ENCODE measurements at places on chromosomes 13 and 19.

- no peak for DNase-seq
These were observed 115.3 kb downstream of the NALCN start for GRCh38 chr13:101301053-101301452.

DNA sequence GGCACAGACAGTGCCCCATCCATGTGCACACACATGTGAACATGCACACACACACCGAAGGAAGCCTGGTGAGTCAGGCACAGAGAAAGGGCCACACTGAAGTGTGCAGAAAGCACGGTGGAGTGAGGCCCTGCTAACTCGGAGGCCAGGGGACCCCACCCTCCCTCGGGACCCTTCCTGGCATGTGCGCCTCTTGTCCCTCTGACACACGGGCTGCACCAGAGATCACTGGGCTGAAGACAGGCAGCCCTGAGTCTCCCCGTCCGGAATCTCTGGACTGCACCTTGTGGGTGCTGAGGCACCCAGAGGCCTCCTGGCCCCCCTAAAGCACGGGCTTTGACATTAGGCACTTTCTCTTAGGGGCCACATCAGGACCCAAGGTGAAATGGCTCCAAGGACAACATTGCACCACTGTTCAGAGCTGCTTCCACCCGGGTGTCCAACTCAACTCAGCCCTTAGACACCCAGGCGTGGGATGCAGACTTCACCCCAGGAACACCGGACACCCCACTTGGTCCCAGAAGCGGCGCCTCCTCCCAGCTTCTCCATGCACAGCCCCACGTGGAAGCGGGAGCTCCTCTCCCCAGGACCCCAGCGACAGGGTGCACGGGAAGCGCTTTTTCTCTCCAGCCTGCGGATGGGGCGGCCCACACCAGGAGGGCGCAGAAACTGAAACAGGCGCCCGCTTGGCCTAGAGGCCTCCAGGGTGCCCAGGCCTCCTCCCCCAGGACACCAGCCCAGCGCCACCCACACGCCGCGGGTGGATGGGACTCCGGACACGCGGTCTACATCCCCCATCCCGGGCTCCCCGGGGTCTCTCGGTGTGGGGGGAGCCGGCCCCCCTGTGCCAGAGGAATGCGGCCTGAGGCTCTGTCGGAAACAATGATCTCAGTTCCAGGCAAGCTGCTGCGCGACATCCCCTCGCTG is 90.2 kb downstream of the SPACA7 start:
- no peak for DNase-seq

GRCh38 chr19:32181216-32181920 is 164.0 kb upstream of the ZNF507 start:
- no peak for DNase-seq

GRCh38 chr13:46297361-46297811 is 85.7 kb downstream of the LRRC63 start:
- DNase-seq, result no peak

DNA sequence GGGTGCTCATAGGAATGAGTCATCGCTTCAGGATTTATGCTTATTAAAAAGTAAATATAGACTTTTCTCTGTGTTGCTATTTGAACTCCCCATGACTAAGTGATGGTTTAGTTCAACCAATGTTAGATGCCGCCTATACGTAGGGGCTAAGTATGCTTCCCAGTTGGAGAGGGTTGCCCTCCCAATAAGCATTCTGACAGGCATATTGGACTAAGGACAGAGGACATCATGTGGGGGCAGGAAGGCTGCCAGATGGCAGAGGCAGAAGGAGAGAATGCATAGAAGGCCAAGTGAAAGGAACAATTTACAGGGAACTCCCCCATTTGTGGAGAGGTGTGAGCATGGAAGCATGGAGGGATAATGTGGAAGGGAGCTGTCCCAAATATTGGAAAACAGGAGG is 318.4 kb upstream of the OBI1 start:
- DNase-seq, result no peak

- DNase-seq, result no peak
These were observed 12.0 kb upstream of the KBTBD6 start for GRCh38 chr13:41144576-41144975.

GRCh38 chr13:19182536-19182935 is 912 bp upstream of the TUBA3C start:
- no peak for DNase-seq

DNA sequence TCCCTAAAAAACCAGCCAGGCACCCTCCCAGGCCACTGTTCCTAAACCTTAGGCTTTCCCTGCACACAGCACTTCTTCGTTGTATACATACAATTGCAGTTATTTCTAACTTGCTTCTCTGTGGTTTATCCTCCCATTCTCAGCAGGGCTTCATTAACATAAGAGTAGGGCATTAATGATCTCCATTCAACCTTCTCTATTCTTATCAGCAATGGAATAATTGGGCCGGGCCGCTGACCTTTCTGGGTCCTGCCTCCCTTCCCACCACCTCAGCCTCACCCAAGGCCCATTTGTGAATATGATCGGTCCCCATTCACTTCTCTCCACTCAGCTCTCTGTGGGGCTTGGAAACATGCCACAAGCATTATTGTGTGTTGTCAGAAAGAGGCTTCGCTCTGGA is 184.2 kb downstream of the SUCLA2 start:
- no peak for DNase-seq

GRCh38 chr13:87398047-87398446 is 273.1 kb upstream of the SLITRK5 start:
- DNase-seq, result no peak

DNA sequence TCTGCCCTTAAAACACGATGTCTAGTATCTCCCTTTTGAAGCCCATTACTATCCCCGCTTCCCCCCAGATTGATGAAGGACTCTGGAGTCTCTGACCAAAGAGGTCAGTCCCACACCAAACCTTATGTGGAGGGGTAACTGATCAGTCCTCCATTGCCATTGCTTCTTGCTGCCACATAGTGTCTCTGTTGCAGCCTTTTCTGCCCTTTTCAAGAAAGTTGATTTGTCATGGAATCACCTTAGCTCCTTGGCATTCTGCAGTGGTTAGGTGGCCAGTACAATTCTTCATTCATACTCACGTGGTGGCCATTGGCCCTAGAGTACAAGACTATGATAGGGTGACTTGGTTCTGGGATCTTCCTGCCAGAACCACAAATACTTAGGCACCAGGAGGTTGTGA is 8.4 kb upstream of the HTR2A start:
- no peak for DNase-seq

DNA sequence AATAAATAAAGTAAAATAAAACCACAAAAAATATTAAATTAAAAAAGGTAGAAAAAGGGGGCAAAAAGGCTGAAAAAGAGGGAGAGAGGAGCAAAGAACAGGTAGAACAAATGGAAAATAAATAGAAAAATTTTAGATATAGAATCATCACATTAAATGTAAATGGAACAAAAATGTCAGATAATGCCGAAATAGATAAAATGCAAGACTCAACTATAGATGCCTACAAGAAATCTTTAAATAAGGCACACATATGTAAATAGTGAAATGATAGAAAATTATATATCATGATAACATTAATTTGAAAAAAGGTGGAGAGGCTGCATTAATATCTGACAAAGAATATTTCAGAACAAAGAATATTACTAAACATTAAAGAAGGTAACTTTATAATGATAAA is 477.1 kb upstream of the SPRY2 start:
- DNase-seq, result no peak

DNA sequence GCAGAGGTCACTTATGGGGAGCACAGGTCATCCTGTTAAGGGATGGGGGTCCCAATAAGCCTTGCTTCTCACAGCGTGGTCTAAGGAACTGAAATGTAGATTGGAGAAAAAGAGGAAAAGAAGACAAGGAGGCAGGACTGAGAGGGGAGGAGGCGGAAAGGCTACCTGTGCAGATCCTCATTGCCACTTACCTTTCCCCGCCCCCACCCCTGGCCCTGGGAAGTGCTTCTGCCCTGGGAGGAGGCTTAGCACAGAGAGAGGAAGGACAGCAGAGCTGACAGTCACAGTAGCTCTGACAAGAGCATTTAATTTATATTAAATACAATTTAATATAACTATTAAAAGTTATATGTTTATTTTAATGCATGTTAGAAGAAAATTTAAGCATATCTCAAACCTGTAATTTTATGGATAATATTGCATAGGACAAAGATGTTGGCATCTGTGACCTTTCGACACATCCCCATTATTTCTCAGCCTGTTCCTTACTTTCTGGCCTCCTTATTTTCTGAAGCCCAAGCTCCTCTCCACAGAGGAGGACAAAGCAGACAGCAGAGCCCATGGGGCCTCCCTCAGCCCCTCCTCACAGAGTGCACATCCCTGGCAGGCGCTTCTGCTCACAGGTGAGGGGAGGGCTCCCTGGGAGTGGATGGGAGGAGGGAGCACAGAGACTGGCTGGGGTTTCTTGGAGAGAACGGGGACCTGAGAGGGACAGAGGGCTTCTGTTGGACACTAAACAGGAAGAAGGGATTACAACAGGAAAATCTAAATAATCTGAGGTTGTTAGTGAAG is 23.4 kb downstream of the CEACAM21 start:
- DNase-seq, result no peak

DNA sequence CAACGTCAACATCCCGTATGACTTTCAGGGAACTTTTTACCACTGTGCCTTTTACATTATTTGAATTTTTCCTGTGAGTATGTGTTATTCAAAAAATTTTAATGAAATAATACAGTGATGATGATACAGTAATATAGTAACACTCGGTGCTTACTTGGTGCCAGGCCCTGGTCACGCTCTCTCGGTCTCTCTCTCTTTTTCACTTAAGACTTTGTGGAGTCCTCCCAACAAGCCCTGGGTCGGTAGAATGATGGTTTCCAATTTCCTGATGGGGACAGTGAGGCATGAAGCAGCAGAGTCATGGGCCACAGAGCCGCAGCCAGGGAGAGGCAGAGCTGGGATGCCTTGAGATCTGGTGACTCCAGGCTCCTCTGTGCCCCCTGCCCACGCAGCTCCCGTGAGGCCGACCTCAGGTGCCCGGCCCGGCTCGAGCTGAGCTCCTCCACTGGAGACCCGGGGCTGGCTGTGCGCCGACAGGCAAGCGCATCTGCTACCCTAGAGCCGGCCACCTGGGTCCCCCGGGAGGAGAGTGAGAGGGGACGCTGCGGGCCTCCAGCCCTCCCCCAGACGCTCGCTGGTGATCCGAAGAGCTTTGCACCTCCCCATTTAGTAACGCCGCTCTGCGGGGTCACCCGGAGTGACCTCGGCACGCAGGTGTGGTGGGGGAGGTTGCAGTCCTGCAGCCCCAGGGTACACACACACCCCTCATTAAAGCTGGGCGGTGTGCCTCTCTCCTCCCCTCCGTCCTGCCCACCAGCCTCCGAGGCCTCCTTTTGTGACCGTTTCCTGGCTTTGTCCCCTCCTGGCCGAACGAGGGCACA is 4.4 kb upstream of the SBK3 start:
- no peak for DNase-seq

DNA sequence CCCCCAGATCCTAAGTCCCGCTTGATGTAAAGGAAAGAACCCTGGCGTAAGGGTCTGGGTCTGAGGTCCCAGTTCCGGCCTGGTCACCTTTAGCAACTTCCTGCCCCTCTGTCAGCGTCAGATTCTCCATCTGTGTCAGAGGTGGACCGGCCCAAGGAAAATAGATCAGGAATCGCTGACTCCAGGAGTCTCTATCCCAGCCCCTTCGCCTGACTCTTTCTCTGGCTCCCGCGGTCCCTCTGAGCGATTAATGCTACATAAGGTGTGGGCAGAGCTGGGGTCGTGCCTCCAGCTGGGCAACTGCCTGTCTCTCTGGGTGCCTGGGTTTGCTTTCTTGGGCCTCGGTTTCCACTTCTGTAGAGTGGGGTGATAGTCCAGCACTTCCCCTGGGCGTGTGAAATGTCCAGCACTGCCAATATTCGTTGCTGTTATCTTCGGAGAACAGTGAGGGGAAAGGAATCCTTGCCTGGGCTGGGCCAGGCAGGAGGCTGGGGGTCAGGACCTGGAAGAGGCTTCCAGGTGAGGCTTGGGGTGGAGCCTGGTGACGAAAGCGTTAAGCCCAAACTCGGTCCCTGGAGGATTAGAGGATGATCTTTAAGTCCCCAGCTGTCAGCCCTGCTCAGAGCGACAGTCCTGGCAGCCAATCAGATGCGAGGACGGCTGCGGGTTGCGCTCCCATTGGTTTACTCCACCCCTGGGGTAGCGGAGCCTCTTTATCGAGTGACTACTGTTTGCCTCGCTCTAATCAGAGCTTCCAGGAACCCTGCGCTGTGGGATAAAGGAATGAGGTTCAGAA is 767 bp downstream of the ABCA7 start:
- DNase-seq, result peak; percentile 75

GRCh38 chr19:23770672-23771250 is 12.1 kb upstream of the ZNF681 start:
- no peak for DNase-seq

DNA sequence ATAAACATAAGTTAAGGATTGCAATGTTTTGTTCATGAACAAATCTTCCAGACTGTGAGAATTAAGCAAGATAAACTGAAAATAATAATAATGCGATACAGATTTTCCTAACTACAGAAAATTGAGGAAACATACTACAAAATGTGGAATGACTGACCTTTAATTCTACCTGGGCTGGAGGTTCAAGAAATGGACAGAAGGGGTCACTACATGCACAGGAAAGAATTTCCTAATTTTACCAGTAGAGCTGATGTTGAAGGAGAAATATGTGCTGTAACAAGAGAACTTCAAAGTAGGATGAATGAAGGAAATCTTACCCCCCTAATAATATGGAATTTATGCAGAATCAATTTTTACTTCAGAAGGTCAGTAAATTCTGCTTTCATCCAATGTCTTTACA is 62.3 kb downstream of the ZNF627 start:
- no peak for DNase-seq

- DNase-seq, result no peak
These were observed 659 bp downstream of the GNA11 start for GRCh38 chr19:3094601-3095440.

DNA sequence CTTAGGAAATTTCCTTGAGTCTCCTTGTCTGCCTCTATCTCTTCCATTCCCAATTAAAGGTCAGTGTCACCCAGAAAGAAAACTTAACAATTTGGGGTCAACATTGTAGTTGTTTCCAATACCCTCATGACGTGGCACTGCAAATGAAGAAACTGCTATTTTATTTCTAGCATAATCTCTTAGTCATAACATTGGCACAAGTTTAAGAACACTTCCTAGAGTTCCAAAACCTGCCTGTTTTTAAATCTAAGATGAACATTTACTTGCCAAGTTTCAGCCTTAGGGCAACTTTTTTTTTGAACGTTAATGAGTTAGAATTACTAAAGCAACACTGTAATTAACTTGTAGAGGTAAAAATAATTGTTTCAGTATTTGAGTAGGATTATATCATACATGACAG is 108.0 kb downstream of the LMO7 start:
- DNase-seq, result no peak

DNA sequence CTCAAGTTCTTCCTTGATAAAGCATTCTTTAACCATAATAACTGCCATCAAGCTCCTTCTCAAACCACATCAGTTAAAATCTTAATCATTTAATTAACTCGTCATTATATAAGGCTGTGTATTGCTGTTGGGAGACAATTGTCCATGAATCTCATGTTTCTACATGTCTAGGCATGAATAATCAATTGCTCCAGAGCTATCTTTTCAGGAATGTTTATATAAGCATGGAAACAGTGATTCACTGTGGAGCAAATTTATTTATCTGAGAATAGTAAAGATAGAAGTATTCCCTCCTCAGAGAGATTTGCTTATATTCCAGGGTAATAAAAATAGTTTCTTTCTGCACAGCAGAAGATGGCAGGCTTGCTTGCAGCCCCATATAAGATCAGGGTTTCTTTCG is 71.1 kb downstream of the CBY2 start:
- DNase-seq, result no peak

Data from stimulated activated CD4-positive, alpha-beta T cell treated with anti-CD3 and anti-CD28 coated beads, Interleukin-1b, Interleukin-23, amount 100 ng/mL, for 1 hour (primary cell).